ENCODE measurements at places on chromosomes 6 and 20.

DNA sequence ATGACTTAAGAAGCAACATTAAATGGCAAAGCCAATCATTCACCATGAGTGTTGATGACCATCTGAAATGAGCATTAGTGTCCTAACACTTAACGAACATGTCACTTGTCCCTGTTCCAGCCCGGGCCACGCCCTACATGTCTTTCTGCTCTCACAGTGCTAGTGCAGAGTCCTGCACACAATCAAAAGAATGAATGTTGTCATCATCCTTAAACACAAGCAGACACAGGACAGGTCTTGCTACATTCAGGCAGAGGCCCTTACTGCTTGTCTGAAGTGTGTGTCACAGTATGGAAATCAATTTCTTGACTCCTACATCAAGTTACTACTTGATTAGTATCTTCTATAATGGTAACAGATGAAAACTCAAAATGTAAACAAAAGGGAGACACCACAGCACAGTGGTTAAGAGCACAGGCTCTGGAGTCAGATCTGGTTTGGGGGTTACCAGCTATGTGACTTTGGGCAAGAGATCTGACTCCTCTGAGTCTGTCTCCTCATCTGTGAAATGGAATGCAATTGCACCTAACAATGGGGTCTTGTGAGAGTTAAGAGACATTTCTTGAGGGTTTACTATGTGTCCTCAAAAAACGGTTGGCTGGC, 17.4 kb downstream of the UBE2V1 start:
- DNase-seq, result no peak

DNA sequence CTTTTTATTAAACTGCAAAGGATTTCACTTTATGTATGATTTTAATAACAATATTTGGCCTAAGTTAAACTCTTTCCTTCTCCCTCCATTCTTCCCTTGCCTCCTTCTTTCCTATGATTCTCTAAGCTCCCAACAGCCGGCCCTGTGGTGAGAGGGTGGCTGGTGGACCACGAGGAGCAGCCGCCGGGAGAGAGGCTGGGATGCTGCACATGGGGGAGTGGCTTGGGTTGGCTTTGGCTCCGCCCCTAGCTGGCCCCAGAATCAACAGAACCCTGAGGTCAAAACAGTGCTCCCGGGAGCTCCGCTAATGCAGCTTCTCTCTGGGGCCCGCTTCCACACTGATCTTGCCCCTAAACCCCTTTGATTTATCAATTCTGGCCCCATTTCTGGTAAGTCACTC, 389.8 kb upstream of the AGPAT4 start:
- DNase-seq, result no peak

DNA sequence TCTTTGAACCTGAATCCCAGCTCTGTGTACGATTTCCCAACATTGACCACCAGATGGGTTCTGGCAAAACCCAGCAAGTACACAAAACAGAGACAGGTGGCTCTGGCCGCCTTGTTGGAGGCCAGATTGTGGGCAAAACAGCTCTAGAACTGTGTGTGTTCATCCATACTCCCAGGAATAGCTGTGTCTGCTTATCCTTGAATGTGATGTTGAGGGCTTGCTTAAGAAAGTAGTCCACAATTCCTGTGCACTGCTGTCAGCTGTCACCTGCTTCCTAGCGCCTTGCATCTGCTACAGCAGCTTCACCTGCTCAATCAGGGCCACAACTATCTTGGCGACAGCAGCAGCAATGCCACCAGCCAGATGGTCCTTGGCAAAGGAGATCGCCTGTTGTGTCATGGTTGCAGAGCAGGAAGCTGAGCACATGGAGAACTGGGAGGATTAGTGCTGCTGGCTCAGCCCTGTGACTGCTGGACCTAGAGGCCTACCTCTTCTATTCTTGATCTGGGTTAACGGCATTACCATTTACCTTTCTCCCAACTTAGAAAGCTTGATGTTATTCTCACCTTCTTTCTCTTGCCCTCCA, 3.7 kb upstream of the SMAP1 start:
- no peak for DNase-seq

DNA sequence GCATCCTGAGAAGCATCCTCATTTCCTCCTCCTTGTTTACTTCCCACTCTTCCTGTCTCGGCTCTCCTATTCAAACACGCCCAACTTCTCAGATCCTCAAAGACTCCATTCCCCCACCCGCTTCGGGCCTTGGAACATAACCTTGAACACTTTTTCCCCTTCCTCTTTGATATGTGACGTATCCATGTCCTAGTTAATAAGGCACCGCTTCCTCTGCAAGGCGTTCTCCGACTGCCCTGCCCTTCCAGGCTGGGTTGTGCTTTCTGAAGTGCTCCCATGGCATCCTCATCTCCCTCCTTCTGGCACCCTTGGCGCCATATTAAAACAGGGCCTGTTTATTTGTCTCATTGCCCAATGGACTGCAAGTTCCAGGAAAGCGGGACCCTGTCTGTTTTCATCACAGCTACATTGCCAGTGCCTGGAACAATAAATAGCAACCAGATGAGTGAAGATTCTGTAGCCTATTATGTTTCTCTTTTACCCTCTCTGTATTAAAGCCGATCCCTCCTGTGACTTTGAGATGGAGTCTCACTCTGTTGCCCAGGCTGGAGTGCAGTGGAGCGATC, 115.3 kb upstream of the TRAF3IP2 start:
- DNase-seq, result no peak

GRCh38 chr6:122648726-122649125, 38.5 kb downstream of the PKIB start:
- DNase-seq, result no peak

DNA sequence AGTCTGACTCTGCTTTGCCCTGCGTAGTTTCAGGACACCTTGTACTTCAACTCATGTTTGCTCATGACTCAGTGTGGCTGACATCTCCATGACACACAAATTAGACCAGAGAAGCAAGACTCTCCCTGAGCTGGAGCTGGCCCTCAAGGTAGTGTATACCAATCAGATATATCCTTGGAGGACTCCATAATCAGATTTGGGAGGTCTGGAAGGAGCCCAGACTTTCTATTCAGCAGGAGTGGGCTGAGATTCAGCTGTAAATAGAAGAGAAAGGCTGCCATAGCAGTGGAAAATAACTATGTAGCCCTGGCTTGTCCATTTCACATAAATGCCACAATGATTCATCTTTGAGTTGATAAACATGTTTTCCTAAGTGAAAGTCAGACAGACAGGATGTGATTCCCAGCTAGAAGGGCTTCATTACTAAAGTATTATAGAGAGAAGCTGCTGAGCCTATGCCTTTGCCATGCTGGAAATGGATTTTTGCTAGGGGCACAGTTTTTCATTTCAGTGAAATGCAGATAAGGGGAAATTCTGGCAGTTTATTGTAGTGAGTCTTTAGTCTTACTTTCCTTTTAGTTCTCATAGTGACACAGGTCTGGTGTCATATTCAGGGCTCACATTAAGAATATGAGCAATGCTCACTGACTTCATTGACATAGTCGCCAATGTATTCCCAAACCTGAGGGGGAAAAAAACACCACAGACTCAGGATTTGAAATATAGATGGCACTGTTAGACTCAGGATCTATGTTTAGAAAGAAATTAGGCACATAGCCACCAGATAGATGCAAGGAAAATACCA, 95.3 kb downstream of the CLVS2 start:
- no peak for DNase-seq

DNA sequence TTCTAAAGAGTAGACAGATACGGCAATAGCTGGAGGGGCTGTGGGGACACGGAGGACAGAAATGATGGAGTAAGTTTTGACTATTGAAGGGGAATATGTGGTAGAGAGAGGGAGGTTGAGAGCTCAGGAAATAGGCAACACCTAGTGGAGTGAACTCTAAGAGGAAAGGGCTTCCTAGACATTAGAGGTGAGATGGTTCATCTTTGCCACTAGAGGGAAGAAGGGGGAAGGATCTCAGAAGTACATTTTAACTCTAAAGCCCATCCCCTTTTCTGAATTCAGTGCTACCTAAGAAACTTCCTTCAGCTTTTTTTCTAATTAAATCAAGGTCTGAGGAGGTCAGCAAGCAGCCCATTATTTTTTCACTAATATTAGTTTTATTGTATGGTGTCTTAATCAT, 689.4 kb upstream of the MAP3K7 start:
- no peak for DNase-seq

DNA sequence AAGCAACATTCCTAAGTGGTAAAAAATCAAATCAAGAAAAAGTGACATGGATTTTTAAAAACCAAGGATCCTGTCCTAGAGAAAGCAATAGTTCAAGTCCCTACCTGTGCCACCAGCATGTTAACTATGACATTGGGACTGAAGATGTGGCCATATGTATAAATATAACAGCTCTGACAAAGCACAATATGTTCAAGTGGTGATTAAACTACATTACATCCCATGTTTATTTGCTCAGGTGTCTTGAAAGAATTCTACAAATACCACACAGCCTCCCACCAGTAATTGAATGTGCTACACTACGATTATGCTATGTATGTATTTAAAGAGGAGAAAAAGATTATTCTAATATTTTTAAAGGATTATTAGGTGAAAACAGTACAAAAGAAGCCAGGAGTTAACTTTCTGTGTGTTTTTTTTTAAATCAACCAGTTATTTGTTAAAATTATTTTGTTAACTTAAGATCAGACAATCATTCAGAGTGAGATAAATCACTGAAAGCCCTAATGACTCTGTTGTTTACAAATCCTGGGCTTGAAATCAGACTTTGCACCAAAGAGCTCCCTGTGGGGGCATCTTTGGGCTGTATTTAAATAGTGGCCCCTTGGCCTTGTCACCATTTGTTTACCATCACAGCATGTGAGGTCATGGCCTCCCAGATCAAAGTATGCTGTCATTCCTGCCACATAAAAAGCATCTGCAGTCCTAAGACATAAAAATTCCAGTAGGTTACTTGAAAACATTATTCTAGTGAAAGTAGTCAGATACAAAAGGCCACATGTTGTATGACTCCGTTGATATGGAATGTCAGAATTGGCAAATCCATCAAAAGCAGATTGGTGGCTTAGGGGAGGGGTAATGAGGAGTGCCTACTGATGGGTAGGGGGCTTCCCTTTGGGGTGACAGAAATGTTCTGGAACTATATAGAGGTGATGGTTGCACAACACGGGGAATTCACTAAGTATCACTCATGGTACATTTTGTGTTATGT, 17.1 kb downstream of the TTLL2 start:
- no peak for DNase-seq

GRCh38 chr6:148556410-148556809, 190.4 kb upstream of the UST start:
- no peak for DNase-seq

GRCh38 chr20:34736106-34736735, 32.1 kb downstream of the TP53INP2 start:
- DNase-seq, result no peak

- no peak for DNase-seq
Measured at GRCh38 chr20:62445553-62446340, 18.4 kb upstream of the RBBP8NL start.

- no peak for DNase-seq
Measured at GRCh38 chr6:83436674-83437073, 5.8 kb upstream of the ME1 start.

DNA sequence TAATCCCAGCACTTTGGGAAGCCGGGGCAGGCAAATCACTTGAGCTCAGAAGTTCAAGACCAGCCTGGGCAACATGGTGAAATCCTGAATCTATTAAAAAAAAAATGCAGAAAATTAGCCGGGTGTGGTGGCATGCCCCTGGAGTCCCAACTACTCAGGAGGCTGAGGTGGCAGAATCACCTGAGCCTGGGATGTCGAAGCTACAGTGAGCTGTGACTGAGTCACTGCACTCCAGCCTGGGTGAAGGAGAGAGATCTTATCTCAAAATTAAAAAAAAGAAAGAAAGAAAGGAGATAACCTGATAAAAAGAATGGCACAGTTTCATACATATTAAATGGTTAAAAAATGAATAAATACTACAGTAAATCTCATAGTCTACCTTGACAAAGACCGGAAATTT, 123.6 kb upstream of the TNFAIP3 start:
- DNase-seq, result no peak

DNA sequence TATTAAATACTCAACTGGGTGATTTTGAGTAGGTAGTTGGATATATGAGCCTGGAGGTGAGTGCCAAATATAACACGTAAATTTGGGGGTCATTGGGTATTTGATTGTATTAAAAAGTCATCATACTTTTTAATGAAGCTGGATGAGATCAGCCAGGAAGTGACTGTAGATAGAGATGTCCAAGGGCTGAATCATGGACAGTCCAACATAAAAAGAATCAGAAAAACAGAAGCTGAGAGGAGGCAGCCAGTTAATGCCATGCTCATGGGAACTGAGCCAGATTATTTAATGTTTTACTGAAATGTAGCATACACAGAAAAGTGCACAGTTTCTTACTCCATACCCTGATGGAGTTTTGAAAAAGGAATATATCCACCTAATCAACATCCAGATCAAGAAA, 435.5 kb upstream of the PLCB4 start:
- DNase-seq, result no peak

- no peak for DNase-seq
Measured at GRCh38 chr20:10280018-10280908, 61.6 kb downstream of the SNAP25 start.

Data from left cardiac atrium (tissue), 4 donors.